ENCODE measurements at places on chromosomes 2 and 18.

- no peak for DNase-seq
Observed at GRCh38 chr2:119838179-119838578, 78.5 kb downstream of the PTPN4 start.

DNA sequence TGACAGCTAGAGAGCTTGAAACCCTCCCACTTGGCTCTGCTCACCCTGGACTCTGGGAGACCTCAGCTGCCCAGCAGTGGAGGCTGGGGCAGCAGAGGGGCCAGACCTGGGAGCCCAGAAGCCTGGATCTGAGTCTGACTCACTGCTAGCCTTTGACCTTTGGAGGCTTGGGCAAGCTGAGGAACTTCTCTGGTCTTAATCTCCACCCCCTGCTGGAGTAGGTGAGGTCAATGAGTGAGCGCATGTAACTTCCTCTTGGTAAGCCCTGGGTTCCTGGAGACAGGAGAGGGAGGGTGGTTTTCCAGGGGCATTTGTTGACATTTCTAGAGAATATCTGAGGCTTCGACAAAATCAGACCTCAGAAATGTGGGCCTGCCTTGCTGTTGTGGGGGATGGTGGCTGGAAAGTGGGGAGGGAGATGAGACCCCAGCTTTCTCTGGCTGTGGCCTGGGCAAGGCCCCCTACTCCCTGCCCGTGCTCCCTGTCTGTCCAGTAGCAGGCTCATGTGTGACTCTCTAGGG, 73.0 kb upstream of the YWHAQ start:
- DNase-seq: no peak

DNA sequence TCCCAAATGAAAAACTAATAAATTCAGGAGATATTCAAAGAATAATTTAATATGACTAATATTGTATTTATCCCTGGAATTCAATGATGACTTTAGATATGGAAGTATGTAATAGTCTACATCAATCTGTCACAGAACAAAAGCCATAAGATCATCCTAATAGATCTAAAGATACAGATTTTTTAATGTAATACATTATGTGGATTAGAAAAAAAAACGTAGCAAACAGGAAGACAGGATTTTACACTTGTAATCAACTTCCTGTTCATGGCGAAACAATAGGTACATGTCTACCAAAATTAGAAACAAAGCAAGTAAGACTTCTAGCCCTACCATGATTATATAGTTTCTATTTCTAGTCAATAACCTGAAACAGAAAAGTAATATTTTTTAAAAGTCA, 192.2 kb downstream of the TTC32 start:
- DNase-seq: no peak

- DNase-seq: no peak
Observed at GRCh38 chr18:55265984-55266383, 306.7 kb upstream of the CCDC68 start.

GRCh38 chr2:184498936-184499335, 99.4 kb upstream of the ZNF804A start:
- DNase-seq: no peak

DNA sequence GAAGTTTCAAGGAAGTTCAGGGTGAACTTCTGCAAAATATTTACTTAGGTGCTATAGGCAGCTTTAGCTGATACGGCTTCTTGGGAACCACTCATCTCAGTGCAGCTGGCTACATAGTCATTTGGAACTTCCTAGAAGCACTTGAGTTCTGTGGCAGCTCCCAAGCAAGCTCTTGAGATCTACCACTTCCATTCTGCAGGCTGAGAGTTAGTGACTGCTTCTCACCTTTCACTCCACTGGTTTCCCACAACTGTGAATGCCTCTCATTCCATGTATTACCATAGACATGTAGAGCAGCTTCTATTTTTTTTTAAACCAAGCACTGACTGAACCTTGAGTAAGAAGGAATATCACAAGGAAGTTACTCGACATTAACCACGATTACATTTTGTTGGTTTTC, 994.1 kb upstream of the ACVR2A start:
- no peak for DNase-seq

DNA sequence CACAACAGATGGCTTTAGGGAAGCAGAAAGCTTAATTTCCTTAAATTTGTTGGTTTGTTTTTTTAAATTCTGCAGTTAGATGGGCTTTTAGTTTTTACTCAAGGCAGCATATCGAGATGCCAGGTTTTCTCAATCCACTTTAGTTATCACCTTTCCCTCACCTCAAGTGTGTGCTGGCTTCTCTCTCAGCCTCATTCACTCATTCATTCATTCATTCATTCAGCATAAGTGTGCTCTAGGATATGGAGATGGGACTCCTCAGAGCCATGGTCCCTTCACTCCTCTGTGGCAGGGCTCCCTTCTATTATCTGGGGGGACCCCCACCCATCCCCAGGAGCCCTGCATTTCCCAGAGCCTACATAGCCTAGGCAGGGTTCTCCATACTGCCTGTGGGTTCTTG, 19.0 kb downstream of the VIL1 start:
- DNase-seq: no peak

GRCh38 chr2:169071455-169071854, 2.1 kb downstream of the DHRS9 start:
- DNase-seq: no peak

DNA sequence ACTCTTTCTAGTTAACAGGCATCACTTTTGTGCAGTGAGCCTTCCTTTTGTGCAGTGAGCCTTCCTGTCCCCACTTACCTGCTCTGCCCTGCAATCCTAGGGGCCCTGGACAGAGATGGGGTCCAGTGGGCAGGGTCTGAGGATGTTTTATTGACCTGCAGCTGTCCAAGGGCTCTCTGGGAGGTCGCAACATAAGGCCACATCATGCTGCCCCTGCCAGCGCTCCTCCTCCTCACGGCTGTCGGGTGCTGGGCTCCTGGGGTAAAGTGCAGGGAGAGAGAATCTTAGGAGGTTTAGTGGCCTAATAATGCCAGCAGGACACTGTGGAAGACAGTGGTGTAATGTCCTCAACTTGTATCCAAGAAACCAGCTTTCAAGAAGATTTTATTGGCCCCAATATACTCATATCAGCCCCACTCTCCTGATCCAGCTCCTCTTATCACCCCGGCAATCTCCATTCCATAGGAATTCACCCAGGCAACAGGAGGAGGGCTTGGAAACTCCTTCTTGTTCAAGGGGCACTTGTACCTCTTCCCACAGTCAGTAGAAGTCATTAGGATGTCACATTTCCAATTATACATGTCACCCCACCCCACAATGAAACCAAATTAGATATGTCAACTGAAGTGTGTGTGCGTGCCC, 41.9 kb upstream of the ASB18 start:
- no peak for DNase-seq

GRCh38 chr2:100902817-100903405, 83.0 kb downstream of the NPAS2 start:
- no peak for DNase-seq

GRCh38 chr2:223050188-223050587, 1.8 kb upstream of the KCNE4 start:
- DNase-seq: no peak

Measured in activated CD8-positive, alpha-beta T cell treated with anti-CD3 and anti-CD28 coated beads, Interleukin-2, amount 10 ng/mL, durations not matched to agents 7 days and 5 days (primary cell).